Activated T-cell treated with anti-CD3 and anti-CD28 coated beads, Interleukin-2, amount 50 U/mL, for 4 hours (primary cell): ENCODE measurements at places on chromosomes 1 and 21. TPM values are rescaled to one million over a fixed set of nuclear protein-coding genes. Genes with fewer than 3 reads are reported as not detected.

Gene SLC1A7
- total RNA-seq: not detected

Gene ERO1B
- total RNA-seq: 4.2 TPM

Gene TMEM82
- total RNA-seq: not detected

Gene OR2AJ1
- not detected for total RNA-seq

Gene AK5
- 4.9 TPM for total RNA-seq

Gene ADCY10
- total RNA-seq: not detected

Gene SRM
- 667 TPM for total RNA-seq

- no peak for DNase-seq
These were observed 3.8 kb downstream of the TMEM54 start for GRCh38 chr1:32897082-32898049.

- no peak for DNase-seq
These were observed 7.4 kb downstream of the CLCC1 start for GRCh38 chr1:108955881-108956280.

GRCh38 chr1:208221291-208221622, 22.9 kb downstream of the PLXNA2 start:
- DNase-seq: no peak

DNA sequence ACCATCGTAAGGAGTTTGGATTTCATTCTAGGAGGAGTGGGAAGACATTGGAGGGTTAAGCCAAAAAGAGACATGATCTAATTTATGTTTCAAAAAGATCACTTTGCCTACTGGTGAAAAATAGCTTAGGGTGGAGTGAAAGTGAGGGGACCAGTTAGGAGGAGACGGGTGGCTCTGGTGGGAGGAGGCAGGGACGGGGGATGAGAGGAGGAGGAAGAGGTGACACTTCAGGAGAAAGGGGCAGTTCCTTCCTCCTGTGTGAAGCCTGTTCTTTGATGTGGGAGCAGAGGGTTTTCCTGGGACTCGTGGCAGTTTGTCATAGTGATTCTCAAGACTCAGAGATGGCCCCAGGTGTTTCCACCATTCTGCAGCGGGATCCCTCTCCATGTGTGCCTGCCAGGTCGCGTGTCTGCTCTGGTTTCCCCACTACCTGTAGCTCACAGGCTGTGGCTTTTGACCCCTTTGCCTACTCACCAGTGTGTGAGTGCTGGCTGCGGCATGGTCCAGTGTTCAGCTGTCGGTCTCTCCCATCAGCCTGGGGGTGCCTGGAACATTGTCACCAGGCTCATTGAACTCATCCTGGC, 102.4 kb downstream of the CNIH3 start:
- DNase-seq: no peak

GRCh38 chr1:72438270-72438669, 155.9 kb upstream of the NEGR1 start:
- DNase-seq: no peak

DNA sequence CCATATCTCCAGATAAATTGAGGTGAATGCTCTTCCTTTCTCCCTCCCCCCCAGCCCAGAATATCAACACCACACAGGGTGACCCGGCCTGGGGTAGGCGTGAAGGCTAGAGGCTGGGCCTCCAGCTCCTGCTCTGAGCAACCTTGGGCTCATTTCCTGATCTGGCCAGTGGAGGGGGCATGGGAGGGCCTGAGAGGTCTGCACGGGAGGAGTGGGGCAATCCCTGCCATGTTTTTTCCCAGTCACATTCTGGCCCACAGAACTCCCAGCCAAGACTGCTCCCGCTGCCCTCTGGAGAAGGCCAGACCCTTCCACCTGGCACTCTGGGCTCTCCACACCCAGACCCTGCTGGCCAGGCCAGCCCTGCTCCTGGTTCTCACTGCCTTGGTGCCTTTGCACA, 3.9 kb downstream of the CLDN19 start:
- no peak for DNase-seq

DNA sequence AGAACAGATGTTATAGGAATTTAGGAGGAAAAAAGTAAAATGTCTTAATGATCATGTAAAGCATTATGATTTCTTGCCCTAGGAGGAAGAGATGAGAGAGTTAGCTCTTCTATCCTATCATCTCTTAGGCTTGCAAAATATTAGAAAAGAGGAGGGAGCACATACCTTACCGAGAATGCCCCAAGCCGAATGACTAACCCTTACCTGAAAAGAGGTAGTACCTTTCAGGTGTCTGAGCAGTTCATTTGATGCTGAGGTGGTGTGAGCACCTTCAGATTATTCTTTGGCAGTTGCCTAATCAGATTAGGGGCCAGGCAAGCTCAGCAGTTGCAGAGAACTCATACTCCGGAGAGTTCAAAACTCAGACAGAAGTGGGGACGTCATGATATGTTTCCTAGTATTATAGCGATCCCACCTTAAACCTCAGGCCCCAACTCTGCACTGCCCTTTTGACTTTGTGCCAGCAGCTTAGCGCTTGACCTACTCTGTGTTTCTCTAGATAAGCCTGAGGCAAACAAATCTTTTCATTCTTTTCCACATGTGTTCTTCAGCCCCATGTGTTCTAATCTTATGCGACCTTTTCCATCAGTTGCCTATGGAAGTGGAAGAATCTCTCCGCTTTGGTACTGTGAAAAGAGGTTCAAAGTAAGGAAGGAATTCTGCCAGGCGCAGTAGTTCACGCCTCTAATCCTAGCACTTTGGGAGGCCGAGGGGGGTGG, 52.5 kb downstream of the ATP2B4 start:
- DNase-seq: no peak

GRCh38 chr1:173410794-173411236, 66.3 kb upstream of the PRDX6 start:
- DNase-seq: no peak

DNA sequence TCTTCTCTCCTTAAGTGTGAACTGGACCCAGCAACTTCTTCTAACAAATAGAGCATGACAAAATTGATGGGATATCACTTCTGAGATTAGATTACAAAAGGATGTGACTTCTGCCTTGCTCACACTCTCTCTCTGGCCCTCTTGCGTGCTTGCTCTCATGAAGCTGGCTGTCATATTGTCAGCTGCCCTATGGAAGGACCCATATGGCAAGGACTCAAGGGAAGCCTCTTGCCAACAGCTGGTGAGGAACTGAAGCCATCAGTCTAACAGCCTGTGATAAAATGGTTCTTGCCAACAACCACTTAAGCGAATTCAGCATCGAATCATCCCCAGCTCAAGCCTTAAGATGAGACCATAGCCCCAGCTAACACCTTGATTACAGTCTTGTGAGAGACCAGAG, 4.8 kb upstream of the TLR5 start:
- DNase-seq: no peak

DNA sequence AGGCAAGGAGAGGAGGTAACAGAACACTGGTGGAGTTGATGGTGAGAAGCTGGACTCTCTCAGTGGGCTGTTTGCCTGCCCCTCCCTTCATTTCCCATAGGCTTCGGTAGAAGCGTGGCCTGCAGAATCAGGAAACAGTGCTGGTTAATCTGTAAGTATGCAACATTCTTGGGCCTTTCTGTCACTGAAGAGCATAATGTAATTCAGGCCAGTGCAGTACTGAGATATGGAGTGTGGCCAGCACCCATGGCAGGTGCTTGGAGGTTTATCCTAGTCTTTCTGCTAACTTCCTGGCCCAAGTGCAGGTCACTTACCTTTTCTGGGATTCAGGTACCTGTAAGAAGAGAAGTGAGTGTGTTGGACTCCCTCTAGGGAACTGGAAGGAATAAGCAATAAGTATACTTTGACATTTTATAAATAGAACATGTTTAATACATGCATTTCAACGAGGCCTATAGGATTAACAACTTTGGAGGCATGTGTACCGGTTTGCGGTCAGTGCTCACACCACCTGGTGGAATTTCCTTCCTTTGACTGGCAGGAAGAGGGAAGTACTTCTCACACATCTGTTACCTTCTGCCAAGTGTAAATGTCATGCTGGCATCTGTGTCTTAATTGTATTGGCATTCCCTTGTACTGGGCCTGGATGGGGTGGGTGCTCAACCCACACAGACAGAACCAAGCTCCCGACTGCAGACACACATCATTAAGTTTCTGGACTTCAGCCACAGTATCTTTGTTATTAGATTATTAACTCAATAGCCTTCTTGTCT, 105.5 kb downstream of the KIF26B start:
- DNase-seq: no peak

DNA sequence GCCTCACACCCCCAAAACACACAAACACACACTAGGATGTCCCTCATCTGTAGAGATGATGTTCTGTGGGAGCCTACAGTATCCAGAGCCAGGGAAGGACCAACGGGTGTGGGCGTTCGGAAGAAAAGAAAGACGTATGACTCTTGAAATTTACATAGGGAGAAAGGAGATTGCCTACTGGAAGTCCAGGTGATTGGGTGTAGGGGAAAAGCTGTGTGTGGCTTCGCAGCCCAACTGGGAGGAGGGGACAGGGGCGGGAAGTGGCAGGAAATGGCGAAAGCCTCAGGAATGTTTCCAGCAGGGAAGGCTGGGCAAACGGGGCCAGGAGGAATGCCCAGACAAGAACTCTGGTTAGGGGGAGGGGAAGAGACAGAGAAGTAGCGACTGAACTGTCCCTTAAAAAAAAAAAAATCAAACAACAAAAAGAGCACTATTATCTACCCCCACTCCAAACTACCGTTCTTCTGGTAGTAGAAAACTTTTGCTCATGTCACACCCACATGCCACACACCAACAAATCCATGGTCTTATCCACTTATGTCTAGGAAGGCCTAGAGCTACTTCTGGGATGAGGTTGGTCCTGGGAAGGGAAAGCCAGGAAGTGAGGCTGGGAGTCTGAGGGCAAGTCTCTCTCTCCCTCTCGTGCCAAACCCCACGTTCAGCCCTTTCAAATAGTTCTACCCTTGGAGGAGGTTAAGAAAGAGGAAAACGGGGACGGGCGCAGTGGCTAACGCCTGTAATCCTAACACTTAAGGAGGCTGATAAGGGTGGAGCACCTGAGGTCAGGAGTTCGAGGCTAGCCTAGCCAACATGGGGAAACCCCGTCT, 1.8 kb upstream of the CKS1B start:
- no peak for DNase-seq

DNA sequence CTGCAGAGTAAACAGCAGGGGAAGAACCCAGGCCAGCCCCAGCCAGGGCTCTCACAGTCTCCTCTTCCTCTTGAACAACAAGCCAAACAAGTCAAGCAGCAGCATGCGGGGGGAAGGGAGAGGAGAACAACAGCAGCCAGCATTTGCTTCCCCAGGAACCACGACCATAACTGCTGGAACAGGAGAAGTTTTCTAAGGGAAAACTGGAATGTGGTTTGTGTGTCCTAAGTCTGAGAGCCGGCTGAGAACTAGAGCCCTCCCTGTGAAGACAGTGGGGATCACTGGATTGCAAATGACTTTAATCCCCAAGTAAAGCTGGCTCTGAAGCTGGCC, 48.2 kb downstream of the COQ8A start:
- no peak for DNase-seq

DNA sequence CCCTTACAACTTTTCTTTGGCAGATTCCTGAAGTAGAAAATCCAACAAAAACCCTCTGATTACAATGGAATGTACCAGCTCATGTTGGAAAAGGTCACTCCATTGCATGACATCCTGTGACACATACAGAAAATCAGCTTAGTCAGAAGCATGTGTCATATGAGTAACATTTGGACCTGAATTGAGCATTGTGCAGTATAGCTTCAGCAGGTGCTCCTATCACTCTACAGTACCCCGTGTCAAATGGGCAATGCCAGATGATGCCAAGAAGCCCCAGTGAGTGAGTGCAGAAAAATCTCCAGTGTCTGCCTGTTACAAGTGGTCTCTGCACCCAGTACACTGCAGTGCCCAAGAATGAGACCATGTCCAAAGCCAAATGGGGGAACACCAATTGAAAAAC, 129.7 kb upstream of the RUNX1 start:
- DNase-seq: no peak

GRCh38 chr21:40766381-40766780, 80.6 kb downstream of the DSCAM start:
- DNase-seq: no peak

GRCh38 chr1:59707178-59707791, 107.5 kb upstream of the HOOK1 start:
- DNase-seq: no peak

GRCh38 chr1:165842023-165842670, 14.7 kb downstream of the UCK2 start:
- DNase-seq: no peak

DNA sequence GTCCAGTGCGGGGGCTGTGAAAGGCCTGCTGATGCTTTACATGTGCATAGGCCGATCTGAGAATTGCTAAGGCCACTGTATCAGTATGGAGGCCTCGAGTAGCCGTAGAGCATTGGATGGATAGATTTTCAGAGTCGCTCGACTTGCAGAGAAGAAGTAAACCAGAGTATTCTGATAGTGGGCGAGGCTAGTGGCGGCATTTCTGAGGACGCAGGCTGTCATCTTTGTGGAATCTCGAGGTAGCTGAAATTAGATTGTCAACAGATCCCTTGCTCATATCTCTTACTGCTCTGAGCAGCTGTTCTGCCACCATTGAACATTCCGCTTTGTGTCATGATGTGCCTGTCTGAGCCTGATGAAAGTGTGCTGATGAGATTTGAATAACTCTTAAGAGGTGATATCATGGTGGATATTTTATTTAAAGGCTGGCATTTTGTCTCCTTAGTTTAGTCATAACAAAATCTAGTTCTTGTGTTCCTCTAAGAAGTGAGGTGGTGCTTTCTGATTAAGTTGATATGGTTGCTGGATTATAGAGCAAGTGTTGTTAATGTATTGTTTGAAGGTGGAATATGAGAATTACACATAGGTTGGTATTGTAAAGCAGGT, 1.5 kb downstream of the KIF1B start:
- no peak for DNase-seq

DNA sequence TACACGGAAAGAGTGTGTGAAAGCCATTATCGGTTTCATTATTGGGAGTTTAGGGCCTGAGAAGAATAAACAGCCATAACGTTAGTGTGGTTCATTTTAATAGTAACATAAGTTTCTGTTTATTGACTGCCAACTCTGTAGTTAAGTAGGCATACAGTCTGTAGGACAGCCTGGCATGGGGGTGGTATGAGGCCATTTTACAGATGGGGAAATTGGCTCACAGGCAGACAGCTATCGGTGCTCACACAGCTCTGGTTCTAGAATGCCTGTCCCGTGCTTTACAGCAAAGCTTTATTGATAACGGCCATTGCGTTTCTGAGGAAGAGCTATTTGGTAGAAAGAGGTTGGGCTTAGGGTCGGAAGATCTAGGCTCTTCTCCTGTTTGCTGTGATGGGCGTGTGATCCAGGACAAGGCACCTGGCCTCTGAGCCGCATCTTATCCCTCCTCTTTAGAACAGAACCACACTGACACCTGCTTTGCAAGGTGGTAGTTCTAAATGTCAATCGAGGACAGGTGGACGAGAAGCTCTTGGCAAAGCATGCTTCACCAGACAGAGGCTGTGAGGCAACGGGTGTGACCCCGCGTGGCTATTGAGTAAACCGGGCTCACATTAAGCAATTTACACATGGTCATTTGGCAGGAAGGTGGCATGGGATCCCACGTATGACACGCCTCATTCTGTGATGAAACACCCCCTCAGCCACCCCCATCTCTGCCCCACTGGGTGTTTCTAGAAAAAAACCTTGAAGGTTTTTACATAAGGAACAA, 14.9 kb downstream of the ETS2 start:
- DNase-seq: no peak

GRCh38 chr1:50420689-50421365, 2.4 kb downstream of the DMRTA2 start:
- DNase-seq: no peak
